GM18507 (cell line): ENCODE measurements at places on chromosomes 2 and 18.

GRCh38 chr2:37392428-37392827 is 48.0 kb downstream of the QPCT start:
- no peak for DNase-seq

- no peak for DNase-seq
These were observed 308.0 kb upstream of the STON1 start for GRCh38 chr2:48221846-48222516.

DNA sequence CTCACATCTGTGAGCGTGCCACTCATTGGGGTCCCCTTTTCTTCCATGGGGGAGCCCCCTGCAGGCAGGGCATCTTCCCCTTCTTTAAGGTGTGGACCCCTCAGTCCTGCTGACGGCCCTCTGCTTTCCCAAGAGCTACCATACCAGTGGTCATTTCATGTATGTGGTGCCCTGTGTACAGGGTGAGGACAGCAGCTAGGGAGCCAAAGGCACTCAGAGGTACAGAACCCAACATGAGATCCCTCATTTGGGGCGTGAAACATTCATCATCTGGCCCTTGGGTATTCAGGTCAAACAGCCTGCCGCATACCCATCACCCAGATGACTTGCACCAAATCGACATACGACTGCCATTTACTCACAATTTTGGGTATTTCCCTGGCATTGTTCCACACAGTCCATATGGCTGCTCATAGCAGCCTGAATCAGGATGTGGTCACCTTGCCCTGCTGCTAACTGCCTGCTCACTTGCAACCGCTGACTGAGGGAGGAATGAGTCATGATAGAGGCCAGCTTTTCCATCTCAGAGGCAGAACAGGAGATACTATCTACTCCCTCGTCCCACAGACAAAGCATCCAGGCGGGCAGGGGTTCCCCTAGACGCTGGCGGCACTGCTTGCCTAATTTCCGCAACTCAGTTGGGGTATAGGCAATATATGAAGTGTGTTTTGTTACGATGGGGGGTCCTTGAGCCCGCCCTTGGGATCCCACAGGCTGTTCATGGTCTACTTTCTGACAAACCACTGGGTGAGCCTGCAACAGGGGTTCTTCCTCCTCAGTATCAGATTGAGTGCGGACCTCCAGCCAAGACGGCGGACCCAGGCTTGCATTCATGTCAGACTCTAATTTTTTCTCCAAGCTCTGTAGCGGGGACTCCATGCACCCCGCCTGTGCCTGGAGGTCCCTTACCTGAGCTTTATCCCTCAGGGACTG is 228.6 kb downstream of the SATB2 start:
- peak; percentile 5 for DNase-seq

DNA sequence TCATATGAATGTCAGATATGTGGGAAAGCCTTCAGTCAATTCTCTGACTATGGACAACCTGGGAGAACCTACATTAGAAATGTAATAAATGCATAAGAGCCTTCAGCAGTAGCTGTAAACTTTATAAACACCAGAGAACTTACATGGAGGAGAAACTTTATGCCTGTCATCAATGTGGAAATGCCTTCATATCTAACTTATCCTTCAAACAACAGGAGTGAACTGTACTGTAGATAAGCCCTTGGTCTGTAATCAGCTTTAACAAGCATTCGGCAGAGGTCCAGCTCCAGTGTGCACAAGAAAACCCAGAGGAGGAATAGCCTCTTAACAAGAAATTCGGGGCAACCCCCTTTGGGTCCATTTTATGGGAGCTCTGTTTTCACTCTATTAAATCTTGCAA is 14.8 kb upstream of the UXS1 start:
- DNase-seq, result no peak

DNA sequence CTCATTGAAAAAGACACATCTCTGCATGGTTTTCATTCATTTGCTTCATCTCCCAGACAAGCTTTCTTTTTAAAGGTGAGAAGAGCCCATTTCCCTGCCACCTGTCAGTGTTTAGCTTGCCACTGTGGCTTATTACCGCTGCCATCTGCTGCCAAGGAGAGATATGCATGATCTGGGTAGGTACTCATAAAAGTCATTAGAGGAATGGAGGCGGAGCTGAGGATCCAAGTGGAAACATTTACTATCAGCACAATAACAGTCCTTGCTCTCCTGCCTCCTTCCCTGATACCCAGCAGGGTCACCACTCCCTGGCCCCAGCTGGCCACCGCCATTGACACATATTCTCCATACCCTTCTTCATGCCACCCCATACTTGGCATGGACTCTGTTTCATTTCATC is 390.4 kb downstream of the TSN start:
- no peak for DNase-seq

- DNase-seq, result no peak
These were observed 6.2 kb downstream of the PARD3B start for GRCh38 chr2:204551512-204551863.

- no peak for DNase-seq
These were observed 17.6 kb downstream of the PRKCE start for GRCh38 chr2:45669032-45669486.

DNA sequence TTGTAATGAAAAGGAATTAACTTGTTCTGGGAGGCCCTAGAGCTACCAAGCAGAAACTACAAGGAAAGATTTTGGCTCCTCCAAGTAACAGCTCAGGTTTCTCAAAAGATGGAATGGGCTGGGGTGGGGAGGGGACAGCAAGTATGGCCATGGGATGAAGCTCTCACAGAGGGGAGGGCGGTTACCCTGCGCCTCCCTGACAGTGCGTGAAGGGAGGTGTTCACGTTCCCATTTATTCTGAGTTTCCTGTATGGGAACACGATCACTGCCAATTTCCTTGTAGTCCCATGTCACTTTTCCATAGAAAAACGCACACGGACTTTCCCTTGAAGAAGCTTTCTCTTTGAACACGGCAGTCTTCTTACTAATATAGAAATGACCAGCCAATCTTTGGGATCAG is 17.0 kb downstream of the CDC42EP3 start:
- DNase-seq, result no peak

DNA sequence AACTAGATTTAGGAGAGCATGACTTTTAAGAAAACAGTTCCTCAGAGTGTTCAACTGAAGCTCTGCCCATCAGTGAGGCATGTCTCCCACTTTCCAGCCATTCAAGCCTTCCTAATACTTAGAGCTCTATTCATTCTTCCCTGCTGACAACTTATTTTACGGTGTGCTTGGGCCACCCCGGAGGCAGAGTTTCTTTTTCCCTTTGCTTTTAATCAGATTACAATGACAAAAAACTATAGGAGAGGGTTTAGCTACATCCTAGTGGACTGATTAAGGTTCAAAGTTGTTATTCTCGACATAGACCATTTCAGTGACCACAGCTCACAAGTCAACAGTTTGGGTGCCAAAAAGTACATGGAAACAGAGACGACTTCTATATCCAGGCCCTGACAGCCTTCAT is 167.8 kb upstream of the TRIB2 start:
- no peak for DNase-seq

- no peak for DNase-seq
These were observed 11.4 kb upstream of the ASPRV1 start for GRCh38 chr2:69972822-69973221.

DNA sequence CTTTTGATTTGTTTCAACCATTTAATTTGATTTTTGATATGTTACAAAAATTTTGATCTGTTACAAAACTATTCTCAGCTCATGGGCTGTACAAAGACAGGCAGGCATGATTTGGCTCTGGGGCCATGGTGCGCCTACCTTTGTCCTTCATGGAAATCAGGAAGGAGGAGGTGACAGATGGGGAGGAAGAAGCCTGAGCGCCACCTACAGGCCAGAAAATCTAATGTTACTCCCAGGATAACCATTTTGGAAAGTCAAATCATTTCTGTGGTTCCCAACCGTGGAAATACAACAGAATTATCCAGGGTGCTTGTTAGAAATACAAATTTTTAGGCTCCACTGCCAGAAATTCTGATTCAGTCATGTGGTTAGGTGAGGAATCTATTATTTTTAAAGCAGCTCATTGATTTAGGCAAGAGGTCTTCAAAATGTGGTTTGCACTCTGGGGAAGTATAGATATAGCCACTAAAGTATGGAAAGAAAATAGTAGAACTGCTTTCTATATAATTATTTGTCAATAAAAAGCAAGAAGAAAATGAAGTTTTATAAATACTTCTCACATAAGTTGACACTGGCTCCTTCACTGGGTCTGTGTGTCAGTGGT is 93.9 kb downstream of the EVA1A start:
- no peak for DNase-seq

DNA sequence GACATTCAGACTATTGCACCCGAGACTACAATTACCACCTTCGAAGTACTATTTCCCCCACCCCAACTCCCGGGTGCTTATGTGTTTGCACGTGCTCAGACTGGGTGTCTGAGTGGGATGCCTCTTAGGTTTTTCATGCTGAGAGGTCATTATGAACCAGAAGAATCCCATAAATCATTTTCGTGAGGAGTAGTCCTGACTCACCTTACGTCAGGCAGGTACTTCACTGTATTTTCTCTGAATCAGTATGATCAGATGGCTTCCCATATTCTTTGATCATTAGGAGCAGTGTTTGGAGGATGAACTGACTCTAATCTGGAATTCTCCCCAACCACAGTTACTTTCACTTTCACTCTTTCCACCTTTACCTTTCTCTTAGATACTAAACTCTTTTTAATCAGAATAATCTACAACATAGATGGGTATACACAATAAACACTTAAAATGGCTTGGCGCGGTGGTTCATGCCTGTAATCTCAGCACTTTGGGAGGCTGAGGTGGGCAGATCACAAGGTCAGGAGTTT is 38.4 kb upstream of the STAT4 start:
- DNase-seq, result no peak

DNA sequence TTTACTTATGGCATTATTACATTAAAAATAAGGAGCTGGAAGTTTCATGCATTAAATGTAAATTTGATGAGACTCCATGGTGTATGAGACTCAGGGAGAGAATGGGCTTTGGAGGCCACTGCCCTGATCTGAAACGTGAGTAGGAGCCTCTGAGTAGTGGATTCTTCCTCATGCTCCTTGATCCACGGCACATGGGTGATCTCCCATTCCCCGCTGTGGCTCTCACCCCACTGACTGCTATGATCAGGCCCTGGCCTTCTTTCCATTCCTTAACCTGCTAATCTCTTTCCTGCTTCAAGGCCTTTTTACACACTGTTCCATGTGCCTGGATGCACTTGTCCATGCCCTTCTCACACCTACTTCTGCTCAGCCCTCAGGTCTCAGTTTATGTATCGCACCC is 68.4 kb downstream of the SMAD7 start:
- no peak for DNase-seq

DNA sequence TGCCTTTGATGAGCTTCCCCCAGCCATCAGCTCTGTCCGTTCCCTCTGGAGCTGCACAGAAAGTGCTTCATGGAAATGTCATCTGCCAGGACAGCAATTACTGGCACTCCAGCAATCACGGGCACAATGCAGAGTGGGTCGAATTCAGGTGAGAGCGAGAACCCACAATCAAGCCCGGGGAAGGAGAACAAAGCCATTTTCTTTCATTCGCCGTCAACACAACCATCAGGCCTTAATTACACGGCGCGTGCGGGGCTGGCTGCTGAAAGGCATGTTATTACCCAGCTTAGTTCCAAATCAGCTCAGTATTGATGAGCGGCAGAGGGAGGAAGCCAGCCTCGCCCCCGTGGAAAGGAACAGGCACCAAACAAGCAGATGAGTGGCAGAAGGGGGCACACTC is 143.9 kb downstream of the MYT1L start:
- no peak for DNase-seq

DNA sequence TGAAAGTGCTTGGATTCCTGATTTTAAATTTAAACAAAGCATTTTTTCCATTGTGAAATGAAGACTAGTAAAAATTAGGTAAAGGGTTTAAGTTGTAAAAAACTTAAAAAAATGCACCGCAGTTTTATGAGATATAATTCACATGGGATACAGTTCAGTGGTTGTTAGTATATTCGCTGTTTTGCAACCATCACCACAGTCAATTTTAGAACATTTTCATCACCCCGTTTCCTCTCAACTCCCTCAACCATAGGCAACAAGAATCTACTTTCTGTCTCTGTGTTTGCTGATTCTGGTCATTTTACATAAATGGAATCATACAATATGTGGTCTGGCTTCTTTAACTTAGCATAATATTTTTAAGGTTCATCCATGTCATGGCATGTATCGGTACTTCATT is 4.0 kb downstream of the DGKD start:
- DNase-seq, result no peak

- no peak for DNase-seq
These were observed 201.5 kb downstream of the RNF144A start for GRCh38 chr2:7118606-7119131.

DNA sequence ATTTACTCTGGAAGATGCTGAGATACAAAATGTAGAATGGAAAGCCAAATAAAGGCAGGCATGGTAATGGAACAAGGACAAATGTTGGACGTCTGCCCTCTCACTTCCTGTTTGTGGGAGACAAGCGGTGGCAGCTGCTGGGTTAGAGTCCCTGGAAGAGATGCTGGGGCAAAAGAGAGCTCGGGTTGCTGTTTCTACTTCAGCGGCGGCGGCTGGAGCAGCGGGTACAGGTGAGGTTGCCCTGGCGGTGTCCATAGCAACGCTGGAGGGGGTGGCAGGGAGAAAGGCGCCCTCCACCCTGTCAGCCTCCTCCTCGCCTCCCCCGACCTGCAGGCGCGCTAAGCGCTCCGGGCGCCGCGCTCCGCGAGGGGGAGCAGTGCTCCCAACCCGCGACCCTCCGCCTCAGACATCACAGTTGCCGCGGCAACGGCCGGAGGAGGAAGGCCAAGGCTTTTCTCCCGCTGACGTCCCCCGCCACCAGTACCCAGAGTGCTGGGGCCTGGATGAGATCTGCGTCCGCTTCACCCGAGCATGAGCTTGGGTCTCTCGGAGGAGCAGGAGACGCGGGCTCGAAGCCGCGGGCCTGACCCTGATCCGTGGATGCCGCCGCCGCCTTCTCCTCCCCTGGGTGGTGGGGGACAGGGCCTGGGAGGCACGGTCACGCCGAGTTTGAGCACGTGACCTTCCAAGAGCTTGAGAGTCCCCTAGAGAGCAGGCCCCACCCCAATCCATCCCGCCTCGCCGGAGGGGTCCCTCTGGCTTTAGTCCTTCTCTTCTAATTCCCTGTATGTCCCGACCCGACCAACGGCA is 65.6 kb downstream of the NOL4 start:
- no peak for DNase-seq

DNA sequence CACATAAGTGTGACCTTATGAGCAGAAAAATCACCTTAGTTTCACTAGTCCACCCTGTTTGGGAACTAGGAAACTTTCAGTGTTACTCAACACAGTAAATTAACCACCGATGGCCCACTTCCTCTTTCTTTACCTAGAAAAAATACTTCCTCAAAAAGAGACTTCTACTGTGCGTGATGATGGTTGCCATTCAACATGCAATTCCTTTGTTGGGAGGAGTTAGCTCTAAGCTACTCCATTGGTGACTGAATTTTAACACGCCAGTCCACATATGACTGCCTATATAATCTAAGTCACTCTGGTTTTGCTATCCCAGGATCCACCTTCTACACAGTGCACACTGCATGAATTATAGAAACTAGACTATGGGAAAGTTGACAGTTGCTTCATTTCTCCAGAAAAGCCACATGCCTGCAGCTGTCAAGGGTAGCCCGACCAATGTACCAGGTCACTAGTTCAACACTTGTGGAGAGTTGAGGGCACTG is 47.8 kb upstream of the REG3G start:
- DNase-seq, result no peak

- no peak for DNase-seq
These were observed 151.8 kb upstream of the MMADHC start for GRCh38 chr2:149739171-149739882.
